ENCODE measurements at places on chromosomes 6 and 20.
A peak's percentile ranks its signal among the peaks of the same experiment; 100 is the strongest.

- DNase-seq = no peak
These were observed 247.7 kb downstream of the GMDS start for GRCh38 chr6:1997702-1998101.

DNA sequence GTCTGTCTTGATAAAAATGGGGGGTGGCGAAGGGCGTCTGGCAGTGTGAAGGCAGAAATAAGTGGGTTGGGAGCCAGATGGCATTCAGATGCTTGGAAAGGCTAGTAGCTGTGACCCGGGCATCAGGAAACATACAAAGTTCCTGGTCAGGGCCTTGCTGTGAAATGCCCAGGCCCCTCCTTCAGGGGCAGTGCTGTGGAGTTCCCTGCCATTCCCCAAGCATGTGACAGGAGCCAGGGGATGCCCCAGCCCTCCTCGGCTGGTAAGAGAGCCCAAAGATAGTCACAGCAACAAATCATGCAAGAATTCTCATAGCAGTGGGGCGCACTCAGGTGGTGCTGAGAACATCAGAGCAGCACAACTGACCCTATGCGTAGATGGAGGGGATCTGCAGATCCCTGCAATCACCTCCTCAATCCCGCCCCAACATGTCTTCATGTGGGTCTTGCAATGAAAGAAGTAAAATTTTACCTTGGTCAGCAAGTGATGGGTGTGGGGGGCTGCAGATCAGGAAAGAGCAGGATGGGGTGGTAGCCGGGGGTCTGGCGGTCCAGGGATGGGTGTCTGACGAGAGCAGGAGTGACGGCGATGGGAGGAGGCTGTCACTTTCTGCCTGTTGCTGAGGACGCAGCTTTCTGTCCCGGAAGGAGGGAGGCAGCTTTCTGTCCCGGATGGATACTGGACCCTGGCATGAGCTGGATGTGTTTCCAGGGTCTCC, 39.5 kb downstream of the SLC22A1 start:
- no peak for DNase-seq

GRCh38 chr6:36757206-36757605, 59.6 kb downstream of the RAB44 start:
- no peak for DNase-seq

- no peak for DNase-seq
These were observed 2.6 kb downstream of the RPS10 start for GRCh38 chr6:34423254-34423653.

GRCh38 chr20:53837126-53837826, 233.1 kb downstream of the BCAS1 start:
- DNase-seq = no peak

GRCh38 chr6:15947436-15947835, 181.4 kb upstream of the MYLIP start:
- DNase-seq = no peak

GRCh38 chr6:63910863-63911551, 275.4 kb downstream of the PHF3 start:
- peak; percentile 80 for DNase-seq

DNA sequence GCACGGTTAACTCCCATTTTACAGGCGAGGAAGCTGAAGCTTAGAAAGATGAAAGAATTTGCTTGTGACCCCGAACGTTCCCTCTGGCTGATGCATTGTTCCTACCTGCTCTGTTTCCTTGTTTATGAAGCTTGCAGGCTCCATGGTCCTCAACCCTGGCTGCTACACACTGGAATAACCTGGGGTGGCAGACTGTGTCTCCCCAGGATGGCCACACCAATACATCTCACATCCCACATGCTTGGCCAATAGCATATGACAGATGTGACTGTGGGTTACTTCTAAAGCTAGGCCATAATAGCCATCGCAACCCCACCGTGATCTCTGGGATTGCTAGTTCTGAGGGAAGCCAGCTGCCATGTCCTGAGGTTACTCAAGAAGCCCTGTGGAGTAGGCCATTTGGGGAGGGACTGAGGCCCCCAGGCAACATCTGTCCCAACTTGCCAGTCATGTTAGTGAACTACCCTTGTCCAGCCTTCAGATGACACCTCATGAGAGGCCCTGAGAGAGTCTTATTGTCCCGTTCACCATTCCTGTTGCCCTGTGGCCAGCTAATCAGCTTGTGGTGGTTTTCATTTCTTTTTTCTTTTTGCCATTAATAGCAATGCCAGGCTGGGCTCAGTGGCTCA, 6.7 kb upstream of the FAM110A start:
- no peak for DNase-seq

GRCh38 chr6:1105833-1106400, 206.0 kb upstream of the FOXQ1 start:
- DNase-seq = no peak

DNA sequence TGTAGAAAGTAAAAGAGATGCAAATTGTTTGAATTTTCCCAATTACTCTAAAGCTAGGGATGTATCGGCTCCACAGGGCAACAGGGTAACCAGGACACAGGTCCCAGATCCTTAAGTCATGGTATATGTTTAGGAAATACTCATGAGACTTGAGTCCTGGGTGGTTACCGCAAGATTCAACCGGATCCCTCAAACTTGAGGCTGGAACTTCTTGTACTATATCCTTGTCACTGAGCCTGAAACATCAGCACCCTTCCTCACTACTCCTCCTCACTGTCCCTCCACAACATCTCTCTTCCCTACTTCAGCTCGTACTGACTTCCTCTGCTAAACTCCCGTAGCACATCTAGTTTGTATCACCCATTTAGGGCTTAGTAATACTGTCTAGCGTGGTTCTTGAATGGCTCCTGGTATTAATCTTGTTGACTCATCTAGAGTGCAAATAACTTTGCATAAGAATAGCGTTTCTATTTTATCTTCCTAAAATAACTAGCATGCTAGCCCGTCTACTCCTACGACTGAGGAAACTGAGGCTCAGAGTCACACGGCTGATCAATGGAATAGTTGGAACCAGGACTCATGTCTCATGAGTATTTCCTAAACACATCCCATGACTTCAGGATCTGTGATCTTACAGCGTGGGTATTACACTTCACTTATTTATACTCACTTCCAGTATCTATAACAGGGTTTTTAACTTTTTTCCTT, 72.1 kb downstream of the FILIP1 start:
- DNase-seq = no peak

- DNase-seq = no peak
These were observed 9.1 kb downstream of the SGK1 start for GRCh38 chr6:134308800-134309199.

Measured in muscle of arm (tissue), 14 donors.